Upper lobe of left lung (tissue), 6 donors: ENCODE measurements at places on chromosomes 1 and 21. TPM values are rescaled to one million over a fixed set of nuclear protein-coding genes. Genes with fewer than 3 reads are reported as not detected.

Gene CA14
- total RNA-seq = 0.61 TPM

Gene SLC9C2
- total RNA-seq = 0.98 TPM

Gene S100A9
- 883 TPM for total RNA-seq

Gene RGL1
- 38.9 TPM for total RNA-seq

Gene RXFP4
- not detected for total RNA-seq

Gene FMO5
- total RNA-seq = 258 TPM

Gene TRABD2B
- 2.1 TPM for total RNA-seq

GRCh38 chr1:197961933-197962332 lies 44.8 kb downstream of the LHX9 start:
- no peaks in the 10 kb centered on the region for H3K4me1 ChIP-seq
- H3K36me3 ChIP-seq = no peaks in the 10 kb centered on the region
- no peak overlapping the region for H3K4me3 ChIP-seq
- H3K27ac ChIP-seq = no peak overlapping the region

GRCh38 chr1:182062223-182062622 lies 711 bp upstream of the ZNF648 start:
- no peak for DNase-seq
- H3K4me3 ChIP-seq = no peak overlapping the region
- H3K27ac ChIP-seq = no peak overlapping the region
- H3K4me1 ChIP-seq = no peaks in the 10 kb centered on the region
- no peaks in the 10 kb centered on the region for H3K27me3 ChIP-seq

DNA sequence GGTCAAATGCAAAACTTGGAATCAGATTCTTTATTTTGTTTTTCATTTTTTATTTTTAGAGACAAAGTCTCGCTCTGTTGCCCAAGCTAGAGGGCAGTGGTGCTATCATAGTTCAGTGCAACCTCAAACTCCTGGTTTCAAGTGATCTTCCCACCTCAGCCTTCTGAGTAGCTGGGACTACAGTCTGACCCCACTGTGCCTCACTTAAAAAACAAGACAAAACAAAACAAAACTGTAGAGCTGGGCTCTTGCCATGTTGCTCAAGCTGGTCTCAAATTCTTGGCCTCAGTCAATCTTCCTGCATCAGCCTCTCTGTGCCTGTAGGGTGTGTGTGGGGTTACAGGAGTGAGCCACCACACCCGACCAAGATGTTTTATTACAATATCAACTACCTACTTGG lies 396.0 kb upstream of the USP24 start:
- H3K27me3 ChIP-seq = no peaks in the 10 kb centered on the region
- H3K36me3 ChIP-seq = no peaks in the 10 kb centered on the region
- no peak for DNase-seq
- H3K27ac ChIP-seq = no peak overlapping the region
- H3K4me3 ChIP-seq = no peak overlapping the region

GRCh38 chr21:31317688-31318087 lies 26.4 kb downstream of the TIAM1 start:
- H3K27ac ChIP-seq = no peak overlapping the region
- no peaks in the 10 kb centered on the region for H3K4me1 ChIP-seq
- DNase-seq = no peak
- H3K36me3 ChIP-seq = no peaks in the 10 kb centered on the region

GRCh38 chr1:117009132-117009531 lies 7.6 kb downstream of the CD101 start:
- DNase-seq = peak; percentile 35
- no peaks in the 10 kb centered on the region for H3K27me3 ChIP-seq
- no peaks in the 10 kb centered on the region for H3K4me1 ChIP-seq

GRCh38 chr1:153556348-153556747 lies 7.3 kb upstream of the S100A3 start:
- H3K27me3 ChIP-seq = no peaks in the 10 kb centered on the region
- H3K36me3 ChIP-seq = no peaks in the 10 kb centered on the region
- H3K4me3 ChIP-seq = no peak overlapping the region

DNA sequence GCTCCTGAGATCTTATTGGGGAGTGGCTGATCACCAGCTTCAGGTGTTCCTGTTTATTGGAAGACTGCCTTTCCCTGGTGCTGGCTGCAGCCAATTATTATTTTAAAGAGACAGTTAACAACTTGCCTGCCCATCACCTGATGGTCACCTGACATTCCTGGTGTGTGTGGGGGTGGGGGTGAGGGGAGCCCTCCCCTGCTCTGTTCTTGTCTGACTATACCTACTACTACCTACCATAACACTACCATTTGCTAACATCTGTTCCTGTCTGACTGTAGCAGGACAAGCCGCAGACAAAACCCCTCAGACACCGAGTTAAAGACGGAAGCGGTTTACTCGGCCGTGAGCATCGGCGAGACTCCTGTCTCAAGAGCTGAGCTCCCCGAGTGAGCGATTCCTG lies 54.9 kb upstream of the NBPF3 start:
- H3K36me3 ChIP-seq = no peaks in the 10 kb centered on the region
- H3K27me3 ChIP-seq = no peaks in the 10 kb centered on the region
- H3K4me3 ChIP-seq = no peak overlapping the region

DNA sequence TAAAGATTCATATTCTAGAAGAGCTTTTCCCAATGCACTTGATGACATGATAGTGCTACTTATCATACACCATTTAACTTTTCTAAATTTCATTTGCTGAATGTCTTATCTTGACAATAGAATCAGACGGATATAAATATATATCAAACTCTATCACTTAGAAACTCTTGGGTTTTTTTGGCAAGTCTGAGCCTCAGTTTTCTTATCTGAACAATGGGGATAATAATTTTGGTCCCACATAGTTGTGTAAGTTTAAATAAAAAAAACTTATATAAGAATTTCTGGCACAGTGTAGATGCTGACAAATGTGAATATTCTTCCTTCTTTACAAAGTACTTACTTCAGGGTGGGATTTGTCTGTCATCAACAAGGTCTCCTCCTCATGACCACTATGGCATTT lies 21.5 kb upstream of the LEPR start:
- H3K4me1 ChIP-seq = no peaks in the 10 kb centered on the region
- no peak overlapping the region for H3K4me3 ChIP-seq

GRCh38 chr1:174114788-174115448 lies 44.4 kb upstream of the RABGAP1L start:
- no peaks in the 10 kb centered on the region for H3K4me1 ChIP-seq
- no peak overlapping the region for H3K4me3 ChIP-seq
- DNase-seq = no peak
- no peaks in the 10 kb centered on the region for H3K27me3 ChIP-seq
- no peaks in the 10 kb centered on the region for H3K36me3 ChIP-seq

- DNase-seq = no peak
- no peak overlapping the region for H3K4me3 ChIP-seq
- no peaks in the 10 kb centered on the region for H3K4me1 ChIP-seq
Measured at GRCh38 chr1:195030793-195031192, 1577.4 kb downstream of the KCNT2 start.
